ENCODE measurements at places on chromosomes 5 and 9.
A peak's percentile ranks its signal among the peaks of the same experiment; 100 is the strongest.

- DNase-seq = no peak
Measured at GRCh38 chr5:154783774-154784460, 28.7 kb downstream of the LARP1 start.

- DNase-seq = no peak
Measured at GRCh38 chr9:87263291-87263690, 234.4 kb upstream of the DAPK1 start.

GRCh38 chr5:140417235-140417634, 15.6 kb downstream of the ANKHD1 start:
- no peak for DNase-seq

DNA sequence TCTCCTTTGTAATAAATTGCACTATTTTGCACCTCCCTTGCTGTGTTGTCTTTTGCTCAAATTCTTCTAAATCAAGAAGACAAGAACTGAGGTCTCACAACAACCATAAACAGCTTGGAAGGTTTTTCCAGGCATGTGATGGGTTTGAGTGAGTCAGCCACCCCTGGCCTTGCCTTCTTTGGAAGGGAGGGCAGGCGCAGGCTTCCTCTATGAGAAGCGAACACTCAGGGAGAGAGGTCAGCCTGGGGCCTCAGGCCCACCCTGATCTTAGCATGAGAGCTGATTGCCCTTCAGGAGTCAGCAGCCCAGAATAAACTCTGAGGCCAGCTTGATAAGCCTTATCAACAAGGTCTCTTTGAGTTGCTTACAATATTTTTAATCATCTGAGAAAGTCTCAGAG, 31.6 kb downstream of the S1PR3 start:
- DNase-seq = no peak

DNA sequence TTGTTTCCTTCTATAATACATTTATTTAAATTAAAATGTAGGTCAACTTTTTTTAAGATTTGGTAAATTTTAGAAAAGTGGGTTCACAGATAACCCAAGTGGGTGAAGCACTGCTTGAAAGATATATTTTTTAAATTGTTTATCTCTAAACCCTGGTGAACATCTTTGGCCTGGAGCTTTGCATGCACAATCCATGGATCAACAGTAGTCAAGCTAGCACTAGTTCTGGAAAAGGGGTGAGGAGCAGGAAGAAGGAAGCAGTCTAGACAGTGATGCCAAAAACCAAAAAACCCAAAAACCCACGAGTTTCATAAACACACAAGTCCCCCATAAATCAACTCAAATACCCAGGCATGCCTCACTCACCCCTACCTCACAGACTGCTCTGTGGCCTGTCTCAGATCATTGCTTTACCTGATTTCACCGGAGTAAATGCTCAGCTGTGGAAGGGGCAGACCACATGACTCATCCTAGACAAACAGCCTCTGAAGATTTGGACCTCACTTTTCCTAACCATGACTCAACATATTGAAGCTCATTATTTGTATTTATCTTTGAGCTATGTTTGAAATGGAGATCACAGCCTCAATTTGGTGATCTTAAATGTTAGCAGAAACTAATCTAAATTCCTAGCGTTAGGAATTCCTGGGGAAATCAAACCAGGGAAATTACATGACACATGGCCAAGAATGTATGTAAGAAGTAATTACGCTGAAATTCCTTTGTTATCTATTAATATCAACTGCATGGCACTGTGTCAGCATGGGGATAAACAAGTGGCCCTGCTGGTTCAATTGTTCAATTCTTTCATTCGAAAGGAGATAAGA, 149.6 kb downstream of the ZNF608 start:
- no peak for DNase-seq

DNA sequence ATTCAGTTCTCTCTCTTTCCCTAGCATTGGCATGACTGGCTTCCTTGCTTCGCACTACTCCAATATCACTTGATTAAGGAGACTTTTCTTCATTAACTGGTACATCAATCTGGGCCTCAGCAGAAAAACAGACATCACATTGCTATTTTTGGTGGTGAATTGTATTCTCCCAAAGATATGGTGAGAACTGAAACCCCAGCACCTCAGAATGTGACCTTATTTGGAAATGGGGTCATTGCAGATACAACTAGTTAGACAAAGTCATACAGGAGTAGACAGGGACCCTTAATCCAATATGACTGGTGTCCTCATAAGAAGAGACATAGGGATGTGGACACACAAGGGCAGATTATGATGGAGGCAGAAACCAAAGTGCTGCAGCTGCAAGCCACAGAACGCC, 7.5 kb upstream of the RAD23B start:
- DNase-seq = no peak

- DNase-seq = no peak
Measured at GRCh38 chr5:143696921-143697320, 115.0 kb upstream of the HMHB1 start.

- DNase-seq = no peak
Measured at GRCh38 chr5:68898951-68899471, 194.8 kb upstream of the SLC30A5 start.

DNA sequence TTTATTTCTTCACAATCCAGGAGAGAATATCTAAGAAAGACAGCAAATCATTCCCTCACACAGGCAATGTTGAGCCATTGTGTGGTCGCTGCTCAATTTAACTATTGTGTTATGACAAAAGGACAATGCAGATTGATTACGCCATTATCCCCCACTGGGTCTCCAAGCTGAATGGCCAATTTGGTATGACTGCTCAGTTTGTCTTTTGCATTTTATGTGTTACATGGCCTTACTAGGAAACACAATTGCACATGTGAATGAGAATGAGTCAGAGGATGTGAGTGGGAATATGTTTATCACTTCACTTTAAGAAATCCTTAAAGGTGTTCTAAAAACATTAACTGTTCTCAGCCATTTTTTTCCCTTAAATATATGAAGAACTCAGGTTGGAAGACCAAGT, 108.3 kb downstream of the FAM174A start:
- DNase-seq = no peak

DNA sequence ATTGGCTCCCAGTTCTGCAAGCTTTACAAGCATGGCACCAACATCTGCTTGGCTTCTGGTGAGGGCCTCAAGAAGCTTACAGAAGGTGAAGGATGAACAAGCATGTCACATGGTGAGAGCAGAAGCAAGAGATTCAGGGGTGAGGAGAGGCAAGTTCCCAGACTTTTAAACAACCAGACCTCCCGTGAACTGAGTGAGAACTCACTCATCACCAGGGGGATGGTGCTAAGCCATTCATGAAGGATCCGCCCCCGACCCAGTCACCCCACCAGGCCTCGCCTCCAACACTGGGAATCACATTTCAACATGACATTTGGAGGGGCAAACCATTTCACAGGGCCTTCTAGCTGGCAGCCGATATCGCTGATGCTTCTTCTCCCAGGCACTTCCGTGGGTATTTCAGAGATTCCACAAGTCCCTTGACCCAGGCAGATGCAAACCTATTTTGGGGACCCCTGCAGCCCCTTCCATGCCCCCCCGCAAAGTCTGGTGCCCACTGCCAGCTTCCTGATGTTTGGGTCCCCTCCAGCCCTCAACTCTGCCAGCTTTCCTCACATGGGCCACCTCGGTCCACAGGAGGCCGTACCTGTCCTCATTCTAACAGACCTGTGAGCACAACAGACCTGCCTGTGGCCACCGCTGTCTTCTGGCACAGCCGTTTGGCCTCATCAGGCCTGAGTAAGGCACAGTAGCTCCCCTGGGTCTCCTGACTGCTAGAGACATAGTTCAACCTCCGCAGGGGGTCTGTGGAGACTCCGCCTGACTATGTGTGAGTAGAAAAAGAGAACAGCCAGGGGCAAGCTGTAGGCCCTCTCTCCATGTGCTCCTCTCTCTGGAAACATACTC, 60.7 kb upstream of the ANGPTL2 start:
- no peak for DNase-seq

DNA sequence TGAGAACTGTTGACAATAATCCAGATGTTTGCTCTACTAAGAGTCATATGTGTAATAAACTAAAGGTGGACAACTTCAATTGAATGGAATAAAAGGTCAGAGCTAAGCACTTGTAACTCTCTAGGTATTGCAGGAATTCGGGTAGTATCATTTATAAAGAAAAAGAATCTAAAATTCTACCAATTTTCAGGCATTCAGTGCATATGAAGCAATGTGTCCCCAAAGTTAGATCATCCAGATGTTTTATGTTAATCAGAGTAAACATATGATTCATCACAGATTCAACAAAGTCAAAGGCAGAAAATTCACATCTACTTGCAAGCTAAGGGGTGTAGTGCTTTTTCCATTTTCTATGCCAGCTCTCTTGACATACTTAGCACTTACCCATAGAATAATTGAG, 477.1 kb downstream of the PDE4D start:
- DNase-seq = no peak

DNA sequence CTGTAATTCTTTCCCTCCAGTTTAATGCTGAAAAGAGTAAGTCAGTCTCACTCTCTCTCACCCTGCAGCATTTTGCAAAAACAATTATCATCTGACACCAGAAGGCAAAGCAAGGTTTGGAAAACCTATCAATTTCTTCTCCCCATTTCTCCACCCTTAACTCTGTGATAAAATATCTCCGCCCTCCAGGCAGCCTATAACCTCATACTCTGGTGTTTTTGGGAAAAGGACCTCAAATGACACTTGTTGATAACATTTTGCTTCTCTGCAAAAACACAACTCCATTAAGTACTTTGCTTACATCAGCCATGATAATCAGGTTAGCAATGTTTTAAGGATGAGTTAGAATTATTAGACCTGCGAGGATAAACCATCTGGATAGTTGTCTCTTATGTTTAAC, 2.3 kb downstream of the ANKH start:
- DNase-seq = no peak

DNA sequence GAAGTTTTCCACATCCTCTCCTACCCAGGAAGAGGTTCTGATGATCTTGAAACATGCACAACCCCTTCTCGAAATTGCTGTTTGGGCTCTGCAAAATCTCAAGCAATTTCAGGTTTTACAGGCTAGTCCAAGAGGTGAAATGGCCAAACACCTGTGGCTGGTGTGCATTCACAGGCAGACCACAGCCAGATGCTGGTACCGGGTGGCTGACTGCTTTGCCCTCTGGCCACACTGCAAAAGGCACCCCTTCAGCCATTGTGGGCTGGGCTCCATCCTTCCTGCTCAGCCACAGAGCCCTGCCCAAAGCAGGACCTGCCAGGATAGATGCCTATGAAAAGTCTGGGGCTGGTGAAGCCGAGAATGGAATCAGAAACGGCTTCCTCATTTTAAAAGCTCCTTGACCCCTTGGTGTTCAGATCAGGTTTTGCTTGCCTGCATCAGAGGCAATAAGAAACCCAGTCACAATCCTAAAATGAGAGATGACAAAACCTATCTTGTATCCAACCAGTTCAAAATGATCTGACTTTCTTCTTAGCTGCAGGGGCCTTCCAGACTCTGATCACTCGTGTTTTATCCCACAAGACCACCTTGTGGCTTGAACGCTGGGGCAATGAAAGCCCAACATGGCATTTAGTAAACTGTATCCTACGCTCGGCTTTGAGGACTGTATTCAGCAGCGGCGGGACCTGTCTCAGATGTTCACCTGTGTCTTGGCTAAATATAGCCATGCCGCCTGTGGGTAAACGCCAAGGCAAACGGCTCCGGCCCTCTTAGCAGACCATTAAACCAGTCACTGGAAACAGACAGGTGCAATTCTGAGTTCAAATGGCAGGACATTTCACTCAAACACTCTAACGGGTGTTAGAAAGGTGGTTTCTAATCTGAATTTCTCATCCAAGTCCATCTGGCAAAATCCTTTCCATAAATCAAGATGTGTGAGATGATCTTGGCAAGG, 49.6 kb downstream of the EPB41L4B start:
- DNase-seq = no peak

DNA sequence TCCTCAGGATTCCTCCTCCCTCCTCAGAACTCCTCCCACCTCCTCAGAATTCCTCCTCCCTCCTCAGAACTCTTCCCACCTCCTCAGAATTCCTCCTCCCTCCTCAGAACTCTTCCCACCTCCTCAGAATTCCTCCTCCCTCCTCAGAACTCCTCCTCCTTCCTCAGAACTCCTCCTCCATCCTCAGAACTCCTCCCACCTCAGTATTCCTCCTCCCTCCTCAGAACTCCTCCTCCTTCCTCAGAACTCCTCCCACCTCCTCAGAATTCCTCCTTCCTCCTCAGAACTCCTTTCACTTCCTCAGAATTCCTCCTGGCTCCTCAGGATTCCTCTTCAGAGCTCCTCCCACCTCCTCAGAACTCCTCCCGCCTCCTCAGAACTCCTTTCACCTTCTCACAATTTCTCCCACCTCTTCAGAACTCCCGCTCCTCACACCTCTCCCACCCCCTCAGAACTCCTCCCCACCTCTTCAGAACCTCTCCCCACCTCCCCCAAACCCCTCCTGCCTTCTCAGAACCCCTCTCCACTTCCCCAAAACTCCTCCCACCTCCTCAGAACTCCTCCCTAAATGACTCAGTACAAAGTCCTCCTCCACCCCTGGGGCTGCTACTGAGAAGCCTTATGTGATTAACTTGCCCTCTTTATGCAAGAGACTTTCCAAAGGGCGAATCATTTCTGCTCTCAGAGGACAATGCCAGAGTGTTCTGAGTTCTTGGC, 23.2 kb downstream of the SLC46A2 start:
- DNase-seq = peak; percentile 5

- no peak for DNase-seq
Measured at GRCh38 chr5:151811593-151812321, 40.0 kb downstream of the G3BP1 start.

GRCh38 chr5:146745931-146746577, 132.5 kb downstream of the PPP2R2B start:
- no peak for DNase-seq

- peak; percentile 4 for DNase-seq
Measured at GRCh38 chr5:66540078-66540477, 56.1 kb upstream of the MAST4 start.

DNA sequence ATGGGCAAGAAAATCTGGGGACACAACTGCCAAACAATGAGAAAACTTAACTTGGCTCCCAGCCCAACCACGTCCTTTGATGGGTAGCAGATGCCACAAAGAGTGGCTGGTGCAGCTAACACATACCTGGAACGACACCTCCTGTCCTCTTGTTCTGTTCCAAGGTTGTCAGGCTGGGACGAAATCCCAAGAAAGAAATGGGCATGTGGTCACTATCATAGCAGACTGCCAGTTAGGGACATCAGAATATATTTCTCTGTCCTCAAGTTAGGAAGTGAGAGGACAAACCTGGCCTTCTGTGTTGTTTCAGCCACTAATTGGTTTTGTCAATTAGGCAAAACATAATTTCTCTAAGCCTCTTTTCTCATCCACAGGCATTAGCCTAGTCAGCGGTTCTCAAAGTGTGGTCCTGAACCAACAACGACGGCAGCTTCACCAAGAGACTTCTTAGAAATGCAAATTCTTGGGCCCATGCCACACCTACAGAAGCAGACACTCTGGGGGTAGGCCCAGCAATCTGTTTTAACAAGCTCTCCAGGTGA, 63.4 kb downstream of the RAPGEF1 start:
- no peak for DNase-seq

Measured in stimulated activated CD8-positive, alpha-beta memory T cell treated with anti-CD3 and anti-CD28 coated beads, Interleukin-7, amount 100 ng/mL, for 48 hours (primary cell).